Stimulated activated naive CD8-positive, alpha-beta T cell treated with anti-CD3 and anti-CD28 coated beads, Interleukin-15, amount 100 ng/mL, for 72 hours (primary cell): ENCODE measurements at places on chromosomes 6 and 20.

DNA sequence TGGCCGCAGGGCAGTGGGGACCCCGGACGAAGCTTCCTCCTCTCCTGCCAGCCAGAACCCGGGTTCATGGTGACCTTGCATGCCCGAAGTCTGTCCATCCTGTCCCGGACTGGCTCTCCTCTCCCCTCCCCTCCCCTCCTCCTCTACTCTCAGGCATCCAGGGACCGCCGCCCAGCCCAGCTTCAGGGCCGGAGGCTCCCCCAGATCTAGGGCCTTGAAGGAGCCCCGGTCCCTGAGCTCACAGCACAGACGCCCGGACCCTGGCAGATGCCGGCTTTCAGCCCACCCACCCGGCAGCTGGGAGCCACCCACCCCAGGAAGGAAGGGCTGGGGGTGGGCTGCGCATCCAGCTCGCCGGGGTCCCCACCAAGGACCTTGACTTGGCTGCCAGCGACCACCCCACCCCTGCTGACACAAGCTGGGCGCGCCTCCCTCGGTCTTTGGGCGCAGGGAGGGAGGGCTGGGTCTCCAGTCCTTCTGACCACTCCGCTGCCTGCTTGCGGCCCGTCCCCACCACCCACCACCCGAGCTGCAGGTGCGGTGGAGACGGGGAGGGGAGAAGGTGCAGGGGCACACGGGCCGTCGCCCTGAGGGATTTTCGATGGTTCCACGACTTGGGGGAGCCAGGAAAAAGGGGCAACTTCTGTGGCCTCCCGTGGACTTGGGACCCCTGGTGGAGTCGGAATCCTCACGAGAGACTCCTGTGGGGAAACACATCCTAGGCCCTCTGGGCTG, 5.8 kb upstream of the ABHD16B start:
- no peak for DNase-seq

- no peak for DNase-seq
Observed at GRCh38 chr20:47269309-47270165, 87.0 kb downstream of the ZMYND8 start.

GRCh38 chr20:48238326-48238725, 453.0 kb upstream of the SULF2 start:
- DNase-seq, result no peak

- no peak for DNase-seq
Observed at GRCh38 chr20:35226126-35226883, at the start of gene MMP24. Gene MMP24 (plus strand): TSS chr20:35226690. CDS start chr20:35226739, 49 bp downstream.

- no peak for DNase-seq
Observed at GRCh38 chr20:34114809-34115208, 2.8 kb upstream of the EIF2S2 start.
